ENCODE measurements at places on chromosomes 11 and 22.
A peak's percentile ranks its signal among the peaks of the same experiment; 100 is the strongest.

DNA sequence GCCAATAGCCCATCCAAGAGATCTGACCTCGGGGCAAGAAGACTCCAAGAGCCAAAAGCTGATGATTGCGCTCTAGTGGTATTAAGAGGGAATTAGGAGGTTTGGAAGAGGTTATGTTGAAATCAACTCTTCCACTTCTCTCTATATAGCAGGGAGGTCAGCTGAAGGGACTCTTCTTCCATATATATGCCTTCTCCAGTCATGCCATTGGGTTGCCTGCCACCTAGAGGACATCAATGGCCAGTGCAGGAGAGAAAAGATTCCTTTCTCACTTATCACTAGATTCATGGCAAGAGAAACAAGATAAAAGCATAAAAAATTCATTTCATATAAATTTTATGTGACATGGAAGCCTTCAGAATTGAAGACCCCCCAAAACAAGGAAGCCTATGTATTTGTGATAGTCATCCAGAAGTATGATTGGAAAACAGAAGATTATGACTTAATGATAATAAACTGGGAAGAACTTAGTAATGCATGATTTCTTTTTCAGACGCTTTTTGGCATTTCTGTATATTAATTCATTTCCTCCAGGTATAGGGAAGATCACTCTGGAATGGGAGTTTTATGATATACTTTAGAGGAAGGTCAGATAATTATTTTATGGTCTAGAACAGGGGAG, 435.1 kb upstream of the DDI1 start:
- DNase-seq, result peak; percentile 2

DNA sequence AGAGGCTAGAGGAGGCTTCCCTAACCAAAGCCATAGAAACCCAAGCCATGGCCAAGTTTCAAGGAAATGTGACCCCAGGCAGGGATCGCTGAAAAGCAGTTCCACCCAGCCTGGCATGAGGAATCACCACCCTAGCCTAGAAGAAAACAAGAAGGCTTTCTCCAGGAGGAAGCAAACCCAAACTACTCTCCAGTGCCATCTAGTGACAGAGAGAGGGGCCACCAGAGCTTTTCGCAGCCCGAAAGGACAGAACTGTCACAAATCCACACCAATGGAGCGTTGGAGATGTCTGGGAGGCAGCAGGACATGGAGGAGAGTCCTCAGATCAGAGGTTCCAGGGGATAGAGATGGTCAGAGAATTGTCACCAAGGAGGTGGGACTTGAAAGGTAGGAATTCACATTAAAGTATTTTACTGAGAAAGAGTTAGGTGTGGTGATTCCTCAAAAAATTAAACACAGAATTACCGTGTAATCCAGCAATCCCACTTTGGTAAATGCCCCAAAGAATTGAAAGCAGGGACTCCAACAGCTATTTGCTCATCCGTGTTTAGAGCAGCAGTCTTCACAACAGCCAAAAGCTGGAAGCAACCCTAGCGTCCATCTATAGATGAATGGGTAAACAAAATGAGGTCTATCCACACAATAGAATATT, 67.3 kb upstream of the NUP50 start:
- DNase-seq, result peak; percentile 33

- no peak for DNase-seq
These were observed 38.4 kb downstream of the FDX1 start for GRCh38 chr11:110468121-110468520.

DNA sequence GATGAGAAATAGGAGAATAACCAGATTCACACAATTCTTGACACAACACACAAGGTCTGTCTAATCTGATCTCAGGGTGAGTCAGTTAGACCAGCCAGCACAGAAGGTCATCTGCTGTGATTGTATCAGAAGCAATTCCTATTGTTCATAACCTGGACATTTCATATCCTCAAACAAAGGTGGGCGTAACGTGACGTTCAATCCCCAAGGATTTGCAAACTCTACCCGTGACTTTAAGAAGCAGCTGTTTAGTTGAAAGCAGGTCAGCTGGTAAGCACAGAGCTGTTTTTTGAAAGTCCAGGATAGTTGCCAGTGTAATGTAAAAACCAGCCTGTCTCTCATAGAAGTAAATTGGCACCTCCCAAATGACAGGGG, 385.1 kb downstream of the DCDC1 start:
- DNase-seq, result no peak

DNA sequence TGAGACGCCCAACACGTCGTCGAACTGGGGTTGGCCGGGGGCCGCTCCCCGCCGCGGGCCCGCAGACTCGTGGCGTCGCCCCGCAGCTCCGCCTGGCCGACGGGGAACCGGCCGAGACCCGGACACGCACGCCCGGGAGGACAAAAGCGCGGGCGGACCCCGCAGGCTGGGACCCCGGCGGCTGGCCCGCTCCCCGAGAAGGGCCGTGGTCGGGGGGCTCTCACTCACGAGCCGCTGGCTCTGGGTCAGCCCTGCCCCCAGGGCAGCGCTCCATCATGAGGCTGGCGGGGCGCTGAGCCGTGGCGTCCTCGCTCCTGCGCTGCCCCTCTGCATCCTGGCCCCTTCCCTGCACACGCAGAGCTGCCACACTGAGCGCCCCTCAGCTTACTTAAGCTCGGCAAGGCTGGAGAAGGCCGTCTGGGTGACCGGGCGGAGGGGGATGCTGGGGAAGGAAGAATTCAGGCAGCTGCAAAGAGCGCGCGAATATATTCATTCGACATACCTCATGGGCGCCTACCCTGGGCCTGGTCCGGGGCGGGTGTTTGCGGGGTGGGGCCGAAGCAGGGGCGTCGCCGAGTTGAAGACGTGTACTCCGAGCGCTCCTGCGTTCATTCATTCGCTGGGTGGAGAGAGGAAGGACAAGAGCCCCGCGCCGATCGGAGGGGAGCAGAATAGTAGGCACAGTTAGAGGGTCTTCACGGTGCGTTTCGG, 579 bp upstream of the CYB5R2 start:
- DNase-seq, result peak; percentile 12

DNA sequence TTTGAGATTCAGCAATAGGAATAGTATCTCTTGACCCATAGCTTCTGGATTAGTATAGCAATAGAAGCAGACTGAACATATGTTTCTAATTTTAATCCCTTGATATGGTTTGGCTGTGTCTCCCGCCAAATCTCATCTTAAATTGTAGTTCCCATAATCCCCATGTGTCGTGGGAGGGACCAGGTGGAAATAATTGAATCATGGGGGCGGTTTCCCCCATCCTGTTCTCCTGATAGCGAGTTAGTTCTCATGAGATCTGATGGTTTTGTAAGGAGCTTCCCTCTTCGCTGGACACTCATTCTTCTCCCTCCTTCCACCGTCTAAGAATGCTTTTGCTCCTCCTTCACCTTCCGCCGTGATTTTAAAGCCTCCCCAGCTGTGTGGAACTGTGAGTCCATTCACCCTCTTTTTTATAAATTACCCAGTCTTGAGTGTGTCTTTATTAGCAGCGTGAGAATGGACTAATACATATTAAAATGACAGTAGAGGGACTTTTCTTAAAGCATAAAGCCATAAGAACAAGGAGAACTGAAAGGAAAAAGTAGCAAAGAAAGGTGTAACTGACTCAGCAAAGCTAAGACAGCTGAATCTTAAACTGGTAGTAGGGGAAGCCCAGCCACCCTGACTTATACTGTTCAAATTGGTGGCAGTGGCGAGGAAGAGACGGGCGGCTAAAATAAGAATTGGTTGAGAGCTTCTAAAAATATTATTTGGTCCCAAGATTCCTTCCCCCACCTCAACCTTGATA, 20.3 kb upstream of the SLN start:
- no peak for DNase-seq

- DNase-seq, result no peak
These were observed 61.4 kb downstream of the C11orf58 start for GRCh38 chr11:16799890-16800289.

GRCh38 chr22:33209930-33210784, 152.0 kb upstream of the SYN3 start:
- peak; percentile 1 for DNase-seq

- no peak for DNase-seq
These were observed 41.3 kb downstream of the TNKS1BP1 start for GRCh38 chr11:57283231-57283990.

DNA sequence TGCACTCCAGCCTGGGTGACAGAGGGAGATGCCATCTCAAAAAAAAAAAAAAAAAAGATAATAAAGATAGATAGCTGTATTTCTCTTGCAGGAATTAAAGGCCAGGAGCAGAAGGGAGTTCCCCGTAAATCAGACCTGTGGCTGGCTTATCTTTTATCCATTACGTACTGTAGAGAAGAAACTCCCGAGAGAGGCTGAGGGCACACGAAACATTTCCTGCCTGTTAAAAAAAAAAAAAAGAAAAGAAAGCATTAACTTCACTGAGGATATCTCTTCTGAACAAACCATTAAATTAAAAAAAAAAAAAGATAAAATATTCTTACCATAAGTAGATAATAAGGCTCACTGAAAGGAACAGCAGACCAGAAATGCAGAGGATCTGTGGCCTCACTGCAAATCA, 22.5 kb downstream of the P4HA3 start:
- no peak for DNase-seq

DNA sequence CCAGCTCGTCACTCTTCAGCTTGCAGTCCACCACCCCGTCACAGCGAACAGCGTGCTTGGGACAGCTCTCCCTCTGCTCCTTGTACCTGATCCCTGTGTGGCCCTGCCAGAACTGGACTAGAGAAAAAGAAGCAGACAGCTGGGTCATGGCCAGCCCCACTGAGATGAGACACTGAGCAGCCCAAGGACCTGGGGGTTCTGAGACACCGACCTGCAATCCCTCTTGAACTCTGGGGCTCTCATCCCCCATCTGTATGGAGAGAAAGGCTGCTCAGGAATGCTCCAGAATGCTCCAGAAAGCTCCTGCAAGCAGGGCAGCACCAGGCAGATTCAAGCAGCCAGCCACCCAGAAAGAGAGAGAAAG, 14.8 kb downstream of the TMPRSS13 start:
- DNase-seq, result no peak

- no peak for DNase-seq
These were observed 20.7 kb upstream of the P2RY2 start for GRCh38 chr11:73197348-73197747.

GRCh38 chr11:45041596-45041995, 90.9 kb upstream of the TP53I11 start:
- no peak for DNase-seq

GRCh38 chr11:47551086-47551485, 1.8 kb downstream of the CELF1 start:
- DNase-seq, result no peak

DNA sequence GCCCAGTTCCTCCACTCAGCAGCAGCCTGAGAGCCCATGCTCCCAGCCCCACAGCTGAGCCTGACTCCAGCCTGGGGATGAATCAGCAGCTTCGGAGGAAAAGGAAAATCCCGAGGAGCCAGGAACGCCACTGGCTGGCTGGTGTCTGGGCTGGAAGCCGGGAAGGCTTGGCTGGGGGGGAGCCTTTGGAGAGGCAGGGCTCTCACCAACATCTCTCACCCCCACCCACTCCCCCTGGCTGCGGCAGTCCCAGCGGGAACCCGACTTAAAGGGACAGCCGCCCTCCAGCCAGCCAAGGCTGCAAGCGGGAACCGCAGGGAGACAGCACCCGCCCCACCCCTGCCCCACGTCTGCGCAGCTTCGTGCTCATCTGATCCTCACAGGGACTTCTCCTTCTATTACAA, 28.4 kb downstream of the KIAA0930 start:
- DNase-seq, result no peak

DNA sequence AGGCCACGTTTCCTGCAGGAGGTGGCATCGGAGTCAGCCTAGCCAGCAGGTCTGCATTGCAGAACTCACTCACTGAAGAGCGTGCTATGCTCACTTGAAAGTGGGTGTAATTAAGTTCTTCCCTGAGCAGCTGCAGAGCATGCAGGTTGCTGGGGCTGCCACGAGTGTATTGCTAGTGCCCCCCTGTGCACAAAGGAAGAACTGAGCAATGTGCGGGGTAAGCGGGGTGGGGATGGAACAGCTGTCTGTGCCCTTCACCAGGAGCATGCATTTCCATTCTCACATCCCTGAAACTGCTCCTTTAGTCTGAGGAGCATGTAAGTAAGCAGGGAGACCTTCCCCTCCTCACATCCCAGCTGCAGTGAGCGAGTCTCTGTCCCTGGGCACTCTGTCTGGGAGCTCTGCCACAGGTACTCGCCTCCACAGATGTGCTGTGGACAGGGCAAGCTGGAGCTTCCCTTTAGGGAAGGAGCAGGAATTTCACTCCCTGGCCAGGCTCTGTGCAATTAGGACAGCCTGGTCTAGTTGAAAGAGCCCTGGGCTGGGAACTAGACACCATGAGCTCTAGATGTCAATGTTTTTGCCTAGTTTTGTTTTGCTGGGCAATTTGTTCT, 1031.8 kb downstream of the NTM start:
- no peak for DNase-seq

DNA sequence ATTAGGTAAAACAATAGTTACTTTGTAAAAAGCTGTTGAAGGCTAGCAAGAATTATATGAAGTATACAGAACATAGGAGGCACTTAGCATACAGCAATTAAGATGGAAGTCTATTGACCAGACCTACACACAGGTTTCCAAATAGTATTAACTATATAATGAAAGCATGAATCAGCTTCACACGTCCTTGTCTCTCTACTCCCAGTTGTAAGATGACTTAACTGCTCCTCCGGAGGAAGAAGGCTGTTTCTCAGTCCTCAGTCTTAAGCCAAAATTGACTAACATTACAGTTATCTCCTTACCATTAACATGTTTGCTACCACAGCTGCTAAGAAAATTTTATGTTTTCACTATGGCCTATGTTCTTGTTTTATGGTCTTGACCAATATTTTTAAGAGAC, 24.7 kb downstream of the SIK3 start:
- no peak for DNase-seq

DNA sequence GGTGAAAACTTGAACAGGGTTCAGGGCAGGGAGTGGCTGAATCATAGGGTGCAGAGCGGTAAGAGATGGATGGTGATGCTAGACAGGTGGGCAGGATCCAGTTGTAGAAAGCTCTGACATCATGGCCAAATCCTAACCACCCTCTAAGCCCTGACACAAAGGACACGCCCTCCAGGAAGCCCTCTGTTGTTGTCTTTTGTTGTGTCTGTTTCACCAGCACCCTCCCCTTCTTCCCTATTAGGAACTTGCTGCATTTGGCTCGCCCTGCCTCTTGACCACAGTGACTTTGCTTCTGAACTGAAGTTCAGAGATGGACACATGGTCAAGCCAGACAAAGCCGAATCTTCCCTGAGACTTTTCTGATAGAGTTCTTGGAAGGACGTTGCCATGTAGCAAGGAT, 14.2 kb upstream of the APOL6 start:
- DNase-seq, result no peak

- DNase-seq, result no peak
These were observed 21.3 kb downstream of the TRIM44 start for GRCh38 chr11:35683728-35684339.

DNA sequence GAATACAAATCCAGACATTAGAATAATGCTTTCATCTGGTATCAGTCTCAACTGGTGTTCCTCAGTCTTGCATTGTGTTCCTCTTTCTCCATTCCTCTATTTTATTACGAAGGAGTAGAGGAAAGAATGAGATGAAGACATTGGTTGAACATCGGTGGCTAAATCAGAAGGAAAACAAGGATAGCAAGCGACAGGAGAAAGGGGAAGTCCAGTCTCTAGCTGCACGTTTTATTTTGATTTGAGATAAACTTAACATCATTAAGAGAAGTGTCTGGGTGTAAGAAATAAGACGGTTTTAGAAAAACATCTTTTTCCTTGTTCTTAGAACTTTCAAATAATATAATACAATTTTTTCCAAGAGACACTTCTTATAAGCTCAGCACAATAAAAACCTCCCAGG, 6.2 kb downstream of the SOX6 start:
- DNase-seq, result no peak

Data from stimulated activated CD4-positive, alpha-beta T cell treated with anti-CD3 and anti-CD28 coated beads, Interleukin-4, amount 100 ng/mL, for 1 hour (primary cell).